ENCODE measurements at places on chromosomes 5 and 9.

- DNase-seq, result no peak
Observed at GRCh38 chr9:137220317-137221094, 1.5 kb downstream of the RNF208 start.

DNA sequence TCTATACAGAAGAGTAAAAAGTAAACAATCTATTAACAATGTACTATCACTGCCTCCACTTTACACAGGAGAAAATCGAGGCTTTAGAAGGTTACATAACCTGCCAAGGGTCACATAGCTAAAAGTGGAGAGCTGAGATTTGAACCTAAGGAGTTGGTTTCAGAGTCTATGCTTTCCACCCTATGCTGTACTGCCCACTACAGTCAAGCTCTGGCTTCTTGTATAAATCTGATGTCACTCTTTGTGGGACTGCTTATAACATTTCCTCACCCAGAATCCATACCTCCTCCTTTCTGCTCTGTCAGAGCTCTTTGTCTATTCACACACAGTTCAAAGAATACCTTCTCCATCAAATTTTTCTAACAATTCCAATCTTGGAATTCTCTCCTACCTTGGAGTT, 503.1 kb downstream of the RAB3C start:
- DNase-seq, result no peak

DNA sequence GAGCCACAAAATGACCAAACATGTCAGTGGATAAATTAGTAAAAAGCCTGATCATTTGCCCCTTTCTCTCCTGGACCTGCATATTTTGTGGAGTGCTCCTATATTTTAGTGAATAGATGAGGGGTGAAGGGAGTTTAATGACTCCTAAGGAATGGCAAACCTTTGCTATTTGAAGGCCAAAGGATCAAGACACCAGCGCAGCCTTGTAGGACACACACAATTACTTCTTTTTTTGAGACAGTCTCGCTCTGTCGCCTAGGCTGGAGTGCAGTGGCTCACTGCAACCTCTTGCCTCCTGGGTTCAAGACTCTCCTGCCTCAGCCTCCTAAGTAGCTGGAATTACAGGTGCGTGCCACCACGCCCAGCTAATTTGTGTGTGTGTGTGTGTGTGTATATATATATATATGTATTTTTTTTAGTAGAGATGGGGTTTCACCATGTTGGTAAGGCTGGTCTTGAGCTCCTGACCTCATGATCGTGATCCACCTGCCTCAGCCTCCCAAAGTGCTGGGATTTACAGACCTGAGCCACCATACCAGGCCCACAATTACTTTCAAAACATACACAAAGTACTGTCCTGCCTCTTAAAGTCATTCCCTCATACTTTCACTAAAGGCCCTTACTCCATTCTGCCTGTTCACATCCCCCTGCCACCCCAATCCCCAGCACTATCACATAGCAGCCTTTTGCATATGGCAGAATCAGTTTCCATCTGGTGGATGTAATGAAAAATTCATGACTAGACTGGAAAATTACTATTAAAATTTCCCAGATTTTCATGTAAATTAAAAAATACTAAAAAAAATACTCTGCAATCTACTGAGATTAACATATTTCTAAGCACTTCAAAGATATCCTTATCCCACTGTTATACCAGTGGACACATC, 60.4 kb downstream of the CSNK1A1 start:
- DNase-seq, result no peak

DNA sequence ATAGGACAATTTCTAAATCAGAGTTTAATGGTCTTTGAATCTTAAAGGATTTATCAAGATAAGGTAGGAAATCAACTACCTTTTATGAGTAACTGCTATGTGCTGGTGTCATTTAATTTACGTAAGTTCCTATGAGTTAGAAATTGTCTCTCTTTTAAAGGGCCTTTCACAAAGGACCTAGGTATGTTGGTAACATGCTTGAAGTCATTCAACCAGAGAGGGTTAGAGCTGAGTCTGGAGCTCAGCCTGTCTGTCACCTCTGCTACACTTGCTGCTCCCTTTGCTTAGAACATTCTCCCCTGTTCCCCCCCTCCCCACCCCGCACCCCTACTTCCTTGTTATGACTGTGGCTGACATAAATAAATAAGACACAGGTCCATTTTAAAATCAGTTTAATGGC, 190.3 kb upstream of the SEMA6A start:
- no peak for DNase-seq

DNA sequence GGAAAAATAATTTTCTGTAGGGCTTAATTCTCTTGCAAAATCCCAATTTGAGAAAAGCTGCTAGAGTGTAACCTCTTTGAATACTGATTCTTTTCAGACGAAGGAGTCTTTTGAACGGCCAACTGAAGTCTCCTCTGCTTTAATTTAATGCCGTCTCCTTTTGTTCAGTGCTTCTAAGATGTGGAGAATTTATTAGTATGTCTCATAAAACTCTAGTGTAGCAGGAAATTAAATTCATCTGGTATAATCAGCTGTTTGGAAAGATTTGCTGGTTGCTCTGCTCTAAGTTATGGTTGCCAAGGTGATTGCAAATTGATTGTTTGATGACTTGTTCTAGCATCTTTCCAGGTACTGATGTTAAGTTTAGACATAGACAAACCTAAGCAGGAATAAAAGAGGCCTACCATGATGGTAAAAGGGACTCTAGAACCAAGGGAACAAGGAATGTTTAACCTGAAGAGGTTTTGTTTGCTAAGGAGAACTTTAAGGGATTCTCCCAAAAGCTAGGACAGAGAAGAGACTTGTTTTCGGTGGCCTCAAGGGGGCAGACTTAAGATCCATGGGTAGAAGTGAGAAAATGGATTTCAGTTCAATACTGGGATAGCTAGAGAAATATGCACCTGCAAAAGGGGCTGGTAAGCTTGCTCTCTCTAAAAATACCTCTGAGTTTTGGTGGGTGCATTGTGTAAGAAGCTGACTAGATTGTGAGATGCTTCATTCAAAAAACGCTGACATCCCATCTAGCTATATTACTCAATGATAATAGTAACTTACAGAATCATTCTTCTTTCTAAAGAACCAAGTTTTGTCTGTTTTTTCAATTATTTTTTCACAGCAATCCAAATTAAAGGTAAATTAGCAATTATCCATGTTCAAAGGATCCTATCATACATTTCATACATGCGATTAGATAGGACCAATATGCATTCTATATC, 5.7 kb upstream of the ADRB2 start:
- no peak for DNase-seq

DNA sequence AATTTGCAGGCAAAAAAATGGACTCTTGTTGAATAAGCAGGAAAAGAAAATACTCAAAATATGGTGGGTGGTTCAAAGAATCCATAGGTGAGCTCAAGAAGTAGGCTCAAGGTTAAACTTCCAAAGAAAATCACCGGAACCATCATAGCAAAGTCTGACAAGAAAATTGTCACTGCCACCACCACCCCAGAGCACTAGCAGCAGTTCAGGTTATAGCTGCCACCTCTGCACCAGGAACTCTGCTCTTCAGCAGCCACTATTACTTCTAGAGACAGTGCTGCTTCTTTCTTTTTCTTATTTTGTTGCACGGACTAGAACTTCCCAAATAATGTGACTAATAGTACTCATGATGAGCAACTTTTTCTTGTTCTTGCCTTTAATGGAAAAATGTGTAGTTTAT, 70.3 kb downstream of the SPEF2 start:
- no peak for DNase-seq

- no peak for DNase-seq
Observed at GRCh38 chr9:133359399-133360175, 3.2 kb downstream of the SURF2 start.

- DNase-seq, result no peak
Observed at GRCh38 chr9:135326633-135327152, 152.9 kb upstream of the PPP1R26 start.

GRCh38 chr5:5063533-5063953, 76.6 kb upstream of the ADAMTS16 start:
- DNase-seq, result no peak

DNA sequence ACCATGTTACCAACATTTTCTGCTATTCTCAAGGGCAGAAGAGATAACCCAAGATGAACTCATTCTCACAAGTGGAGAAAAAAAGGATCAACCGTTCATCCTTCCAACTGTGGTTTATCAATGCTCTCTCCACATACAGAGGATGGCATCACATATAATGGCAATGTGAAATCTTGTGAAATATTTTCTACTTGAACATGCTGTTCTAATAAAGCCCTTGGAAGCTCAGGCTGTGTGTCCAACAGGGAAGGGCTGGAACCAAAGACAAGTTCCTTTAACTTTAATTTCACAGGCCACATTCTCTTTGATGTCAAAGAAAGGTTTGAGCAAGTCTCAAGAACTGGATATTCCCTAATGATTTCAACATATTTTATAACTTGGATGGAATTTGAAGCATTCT, 230.5 kb downstream of the SPOCK1 start:
- DNase-seq, result no peak

- no peak for DNase-seq
Observed at GRCh38 chr9:18997151-18997550, 35.9 kb downstream of the SAXO1 start.

GRCh38 chr9:19378164-19378563, 1.9 kb downstream of the RPS6 start:
- no peak for DNase-seq

DNA sequence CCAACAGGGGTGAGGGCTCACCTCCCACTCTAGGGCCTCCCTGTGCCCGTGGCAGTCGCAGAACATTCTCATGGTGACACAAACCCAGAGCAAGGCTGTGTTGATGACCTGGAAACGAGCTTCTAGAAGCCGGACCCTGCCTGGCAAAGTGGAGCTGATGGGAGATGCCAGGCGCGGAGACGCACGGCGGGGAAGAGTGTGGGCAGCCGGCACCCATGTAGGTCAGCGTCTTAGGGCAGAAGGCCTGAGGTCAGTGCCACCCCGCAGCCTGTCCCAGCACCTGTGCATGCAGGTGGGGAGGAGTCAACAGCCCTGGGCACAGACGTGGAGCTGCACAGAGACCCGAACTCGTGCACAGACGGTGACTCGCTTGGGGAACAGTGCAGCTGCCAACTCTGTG, 5.4 kb downstream of the SLC6A18 start:
- no peak for DNase-seq
